NCI-H2081 treated with DMSO at 0.1 percent for 48 hours (cell line): ENCODE measurements at places on chromosomes 4 and X.

- DNase-seq: no peak
These were observed 3.7 kb downstream of the LIMCH1 start for GRCh38 chr4:41541687-41542094.

DNA sequence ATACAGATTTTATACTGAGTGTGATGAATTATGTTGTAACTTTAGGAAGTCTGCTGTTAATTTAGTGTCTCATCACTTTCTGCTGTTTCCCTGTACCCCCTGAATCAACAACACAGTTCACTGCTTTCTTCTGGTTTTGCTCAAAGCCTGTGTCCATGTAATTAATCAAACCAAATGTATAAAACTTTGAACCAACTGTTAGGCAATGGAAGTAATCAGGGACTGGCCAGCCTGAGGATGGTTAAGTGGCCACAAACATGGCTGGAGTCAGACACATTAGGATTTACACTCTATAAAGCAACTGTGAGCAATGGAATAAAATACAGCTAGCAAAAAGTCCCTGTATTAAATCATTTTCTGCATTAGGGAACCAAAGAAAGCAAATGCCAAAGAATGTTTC lies 42.6 kb downstream of the CXCL1 start:
- DNase-seq: no peak

DNA sequence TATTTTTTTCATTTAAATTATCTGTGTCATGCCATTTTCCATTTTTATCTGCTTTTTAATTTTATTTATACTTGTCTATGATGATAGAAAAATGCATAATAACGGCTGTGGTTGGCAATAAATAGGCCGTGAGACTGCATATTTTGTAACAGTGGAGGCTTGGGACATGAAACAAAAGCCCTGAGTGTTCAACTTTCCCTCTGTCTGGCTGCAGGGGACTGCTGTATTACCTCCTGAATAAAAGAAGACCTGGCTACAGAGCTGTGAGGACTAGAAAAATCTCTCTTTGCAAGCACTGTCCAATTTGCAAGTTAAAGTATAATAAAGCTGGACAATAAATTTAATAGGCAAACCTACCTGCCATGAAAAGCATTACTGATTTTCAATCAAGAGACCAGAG lies 82.1 kb downstream of the MAGEB10 start:
- no peak for DNase-seq

DNA sequence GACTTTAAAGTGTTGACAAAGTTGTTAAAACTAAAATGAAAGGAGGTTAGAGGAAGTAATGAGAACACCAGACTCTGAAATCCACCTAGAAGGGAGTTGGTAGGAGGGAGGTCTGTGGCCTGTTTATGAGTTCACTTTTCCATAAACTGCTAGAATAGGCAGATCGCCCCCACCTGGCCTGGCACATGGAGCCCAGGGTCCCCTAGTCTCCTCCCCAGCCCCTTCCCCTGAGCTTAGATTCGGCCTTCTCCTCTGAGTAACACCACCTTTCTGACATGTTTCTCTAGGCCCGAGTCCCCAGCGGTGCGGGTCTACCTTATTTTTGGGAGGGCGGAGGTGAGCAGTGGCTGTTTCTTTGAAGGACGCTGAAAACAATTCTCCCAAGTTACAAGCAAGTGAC lies 54.5 kb upstream of the FAT1 start:
- DNase-seq: no peak

DNA sequence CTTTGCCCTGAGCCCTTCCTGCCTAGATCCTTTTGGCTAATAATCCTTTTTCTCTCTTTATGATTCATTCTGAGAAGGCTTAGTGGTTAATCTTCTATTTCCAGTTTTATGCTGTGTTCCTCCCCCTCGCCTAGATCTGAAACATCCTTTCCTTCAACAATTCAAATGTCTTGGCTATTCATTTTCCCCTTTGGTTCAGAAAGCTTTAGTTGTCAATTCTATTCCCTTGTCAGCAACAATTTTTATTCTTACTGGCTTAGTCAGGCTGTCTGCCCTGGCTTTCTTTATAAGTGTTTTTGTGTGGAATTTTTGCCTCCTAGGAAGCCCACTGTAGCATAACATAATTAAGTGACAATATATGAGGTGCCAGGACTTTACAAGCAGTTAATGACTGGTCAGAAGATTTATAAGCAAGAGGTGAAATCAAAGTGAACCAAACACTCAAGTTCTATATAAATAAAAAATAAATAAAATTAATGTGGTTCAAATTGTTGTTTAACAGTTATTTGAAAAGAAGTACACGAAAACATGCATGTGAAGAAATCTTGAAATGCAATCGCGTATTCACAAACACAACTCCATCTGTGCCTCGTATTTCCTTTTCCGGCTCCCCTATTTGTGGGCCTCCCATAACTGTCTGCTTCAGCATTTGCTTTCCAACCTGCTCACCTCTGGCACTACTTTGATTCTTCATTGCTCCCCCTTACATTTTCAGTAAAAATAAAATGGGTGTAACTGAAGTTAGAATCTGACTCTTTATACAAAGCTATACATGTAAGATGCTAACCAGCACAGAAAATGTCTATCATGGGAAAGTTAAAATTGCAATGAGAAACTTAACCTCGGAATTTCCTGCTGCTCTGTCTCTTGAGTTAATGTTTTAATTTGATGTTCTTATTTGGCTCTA lies 235.4 kb downstream of the SPRY1 start:
- no peak for DNase-seq

DNA sequence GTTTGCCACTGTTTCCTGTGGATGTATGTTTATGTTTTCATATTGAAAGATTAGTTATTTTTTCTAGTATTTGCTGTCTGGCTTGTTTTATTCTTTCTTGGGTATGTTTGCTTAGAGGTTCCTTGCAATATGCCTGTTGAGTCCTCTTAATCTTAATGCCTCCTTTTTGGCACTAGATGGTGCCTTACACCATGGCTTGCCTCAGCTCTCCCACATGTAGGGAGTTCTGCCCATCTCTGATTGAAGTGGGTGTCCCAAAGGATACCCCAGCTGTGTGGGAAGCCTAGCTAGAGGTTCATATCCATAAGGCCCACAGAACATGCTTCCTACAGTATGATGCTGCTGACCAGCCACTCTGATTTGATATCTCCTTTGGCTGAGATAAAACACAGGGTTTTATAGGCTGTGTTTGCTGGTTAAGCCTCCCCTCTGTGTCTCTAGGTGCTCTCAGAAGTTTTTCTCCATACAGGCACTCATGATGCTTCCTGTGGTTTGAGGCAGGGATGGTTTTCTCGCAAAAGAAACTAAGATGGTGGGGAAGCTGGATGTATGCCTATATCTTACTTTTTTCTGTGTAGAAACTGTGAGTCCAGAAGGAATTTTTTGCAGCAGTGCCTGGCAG lies 162.4 kb downstream of the ASB9 start:
- no peak for DNase-seq

DNA sequence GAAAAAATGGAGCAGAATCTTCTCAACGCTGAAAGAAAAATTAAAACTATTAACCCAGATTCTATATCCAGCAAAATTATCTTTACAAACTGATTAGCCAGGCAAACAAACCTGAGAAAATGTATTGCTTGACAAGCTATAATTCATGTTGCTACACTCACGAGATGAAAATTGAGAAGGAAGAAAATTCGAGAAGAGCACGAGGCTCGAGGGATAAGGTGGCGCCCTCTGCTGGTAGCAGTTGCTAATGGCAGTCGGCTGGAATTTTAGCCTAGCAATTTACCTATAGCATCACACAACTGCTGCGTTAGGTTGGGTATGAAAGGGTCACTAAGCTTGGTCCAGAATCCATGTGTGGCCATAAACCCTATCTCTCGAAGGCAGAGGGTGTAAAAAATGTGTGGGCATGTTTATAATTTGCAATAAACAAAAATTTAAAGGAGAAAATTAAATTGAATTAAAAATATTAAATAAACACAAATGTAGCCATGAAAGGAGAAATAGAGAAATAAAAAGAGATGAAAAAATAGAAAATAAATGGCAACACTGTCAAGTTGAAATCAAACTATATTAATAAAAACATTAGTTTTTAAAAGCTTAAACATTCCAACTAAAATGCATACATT lies 126.6 kb downstream of the PPP4R3C start:
- DNase-seq: peak; percentile 38

DNA sequence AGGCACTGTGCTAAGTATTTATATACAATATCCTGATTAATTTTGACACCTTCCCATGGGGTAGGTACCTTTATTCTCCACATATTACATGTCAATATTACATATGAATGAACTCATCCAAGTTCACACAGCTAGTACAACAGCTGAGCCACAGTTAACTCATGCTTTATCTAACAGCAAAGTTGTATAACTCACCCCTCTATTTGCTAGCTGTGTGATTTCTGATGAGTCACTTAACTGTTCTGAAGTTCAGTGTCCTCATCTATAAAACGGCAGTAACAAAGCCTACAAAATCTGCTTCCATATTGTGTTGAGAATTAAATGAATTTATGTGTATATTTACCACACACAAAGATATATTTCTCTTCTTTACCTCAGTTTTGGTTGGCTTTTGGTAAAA lies 48.2 kb upstream of the KDR start:
- DNase-seq: no peak

DNA sequence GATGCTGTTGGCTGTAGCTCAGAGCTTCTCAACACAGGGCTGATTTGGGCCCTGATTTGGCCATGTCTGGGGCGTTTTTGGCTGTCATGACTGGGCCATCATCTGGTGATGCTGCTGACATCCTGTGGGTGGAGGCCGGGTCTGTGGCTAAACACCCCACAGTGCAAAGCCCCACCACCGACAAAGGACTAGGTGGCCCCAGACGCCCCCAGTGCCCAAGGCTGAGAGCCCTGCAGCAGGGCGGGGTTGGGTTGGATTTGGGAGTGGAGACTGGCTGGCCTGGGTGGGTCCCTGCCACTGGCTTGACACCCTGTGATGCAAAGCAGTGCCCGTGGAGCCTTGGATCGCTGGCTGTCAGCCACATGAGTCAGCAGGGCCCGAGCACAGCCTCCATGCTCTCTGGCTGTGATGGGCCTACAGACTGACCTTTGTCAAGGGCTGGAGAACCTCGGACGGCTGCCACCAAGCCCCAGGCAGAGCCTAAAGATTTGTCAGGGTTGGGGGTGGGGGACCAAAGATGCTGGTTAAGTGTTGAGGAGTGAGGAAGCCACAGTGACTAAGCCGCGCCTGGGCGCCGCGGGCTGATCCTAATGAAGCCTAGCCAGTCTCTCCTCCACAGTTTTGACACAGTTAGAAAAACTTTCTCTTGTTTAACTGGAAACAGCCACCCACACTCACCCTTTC lies 28.3 kb downstream of the CYTL1 start:
- DNase-seq: no peak

GRCh38 chr4:169005453-169006099 lies 4.5 kb downstream of the CBR4 start:
- DNase-seq: no peak

DNA sequence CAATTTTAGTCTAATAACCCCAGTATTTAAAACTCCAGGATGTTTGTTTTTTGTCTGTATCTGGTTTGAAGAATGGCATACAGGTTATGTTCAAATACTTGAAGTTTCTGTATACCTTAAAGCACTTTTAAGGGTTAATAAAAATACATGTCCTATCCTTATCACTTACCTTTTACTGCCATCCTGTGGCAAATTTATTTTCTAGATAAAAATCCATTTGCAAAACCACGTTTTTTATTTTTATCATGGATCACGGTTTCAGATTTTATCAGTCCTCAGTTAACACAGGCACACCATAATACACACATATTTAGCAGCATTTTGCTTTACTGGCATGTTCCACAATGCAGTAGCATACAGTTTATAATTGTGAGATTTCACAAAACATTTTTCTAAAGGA lies 113.3 kb upstream of the H2AZ1 start:
- no peak for DNase-seq

GRCh38 chr4:43380093-43380492 lies 487.6 kb downstream of the GRXCR1 start:
- no peak for DNase-seq

- DNase-seq: no peak
These were observed 44.2 kb downstream of the ABHD18 start for GRCh38 chr4:128009428-128009827.

DNA sequence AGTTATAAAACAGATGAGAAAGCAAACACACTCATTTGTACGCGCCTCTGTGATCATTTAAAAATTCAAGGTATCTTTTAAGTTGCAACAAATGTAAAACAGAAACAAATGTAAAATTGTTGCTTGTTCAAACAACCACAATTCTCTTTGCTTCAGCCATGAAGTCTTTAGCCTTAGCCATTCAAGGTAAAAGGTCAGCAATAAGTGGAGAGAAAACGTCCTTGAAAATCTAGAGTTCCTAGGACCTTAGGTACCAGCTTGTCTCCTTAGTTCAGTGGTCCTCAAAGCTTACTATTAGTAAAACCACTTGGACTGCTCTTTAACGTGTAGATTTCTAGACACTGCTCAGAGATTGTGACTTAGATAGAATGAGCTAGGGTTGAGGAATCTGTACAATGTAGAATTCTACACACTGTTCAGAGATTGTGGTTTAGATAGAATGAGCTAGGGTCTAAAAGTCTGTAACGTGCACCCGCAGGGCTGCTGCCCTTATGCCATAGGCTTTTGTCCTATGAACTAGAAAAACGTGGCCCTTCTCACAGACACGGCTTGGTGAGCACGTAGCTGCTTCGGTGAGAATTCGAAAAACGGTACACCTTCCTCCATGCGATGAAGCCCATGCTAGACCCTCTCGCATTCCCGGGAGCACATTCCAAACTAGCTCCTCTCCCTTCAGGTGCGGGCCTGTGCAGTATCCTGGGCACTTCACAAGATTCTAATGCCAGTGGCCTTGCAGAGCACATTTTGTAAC lies 1.7 kb downstream of the PLAC8 start:
- DNase-seq: no peak

- no peak for DNase-seq
These were observed 170.2 kb downstream of the ADGRA3 start for GRCh38 chr4:22345678-22346077.

DNA sequence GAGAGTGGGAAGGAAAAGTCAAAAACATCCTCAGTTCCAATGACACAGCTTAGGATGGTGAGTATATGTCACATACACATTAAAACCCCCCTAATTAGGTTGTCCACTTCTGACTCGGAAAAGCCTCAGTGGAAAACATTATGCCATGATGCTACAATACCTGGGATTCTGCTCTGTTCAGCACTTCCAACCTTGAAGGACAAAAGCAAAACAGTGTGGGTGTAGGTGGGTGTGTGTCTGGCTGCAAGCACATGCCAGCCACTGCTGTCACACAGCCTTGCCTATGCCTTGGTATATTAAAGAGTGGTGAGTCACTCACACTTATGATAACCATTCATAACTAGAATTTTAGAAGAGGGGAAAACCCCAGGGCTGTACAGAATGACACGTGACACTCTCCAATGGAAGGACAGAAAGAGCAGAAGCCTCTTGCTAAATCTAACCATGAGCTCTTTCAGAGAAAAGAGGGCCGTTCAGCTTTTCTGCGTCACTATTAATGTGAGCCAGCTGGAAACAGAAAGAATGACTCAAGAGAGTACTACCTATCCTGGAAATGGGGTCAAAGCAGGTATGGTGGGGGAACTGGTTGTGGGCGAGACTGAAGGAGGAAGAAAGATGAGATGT lies 159.6 kb downstream of the TET2 start:
- DNase-seq: no peak

GRCh38 chrX:73562984-73563737 lies at the start of gene CHIC1:
TSS of gene CHIC1 (plus strand) at chrX:73563197. CDS start at chrX:73563285, 88 bp downstream.
- peak; percentile 53 for DNase-seq
